ENCODE measurements at places on chromosomes 5 and 9.

GRCh38 chr5:94725142-94725541 lies 106.7 kb downstream of the SLF1 start:
- no peak for DNase-seq

GRCh38 chr9:75360252-75360651 lies 271.9 kb downstream of the OSTF1 start:
- no peak for DNase-seq

GRCh38 chr5:178240766-178241165 lies 8.2 kb upstream of the PHYKPL start:
- DNase-seq, result peak; percentile 21

- no peak for DNase-seq
These were observed 122.6 kb downstream of the ISOC1 start for GRCh38 chr5:129217179-129217578.

DNA sequence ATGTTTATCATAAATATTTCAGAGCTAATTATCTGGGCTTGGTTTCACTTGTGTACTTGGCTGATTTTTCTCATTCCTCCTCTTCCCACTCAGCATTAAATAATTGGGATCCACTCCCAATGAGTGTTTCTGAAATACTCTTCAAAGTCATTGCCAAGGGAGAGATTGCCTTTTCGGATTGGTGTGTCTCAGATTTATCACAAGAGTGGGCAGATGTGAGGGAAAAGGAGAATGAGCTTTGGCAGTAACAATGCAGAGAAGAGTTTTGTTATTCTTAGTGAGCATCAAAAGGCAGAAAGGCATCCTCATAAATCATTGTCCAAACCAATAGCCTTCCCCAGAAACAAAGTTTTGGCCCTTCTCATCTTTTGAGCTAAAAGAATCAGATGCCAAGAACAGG lies 79.2 kb downstream of the SEMA5A start:
- DNase-seq, result no peak

DNA sequence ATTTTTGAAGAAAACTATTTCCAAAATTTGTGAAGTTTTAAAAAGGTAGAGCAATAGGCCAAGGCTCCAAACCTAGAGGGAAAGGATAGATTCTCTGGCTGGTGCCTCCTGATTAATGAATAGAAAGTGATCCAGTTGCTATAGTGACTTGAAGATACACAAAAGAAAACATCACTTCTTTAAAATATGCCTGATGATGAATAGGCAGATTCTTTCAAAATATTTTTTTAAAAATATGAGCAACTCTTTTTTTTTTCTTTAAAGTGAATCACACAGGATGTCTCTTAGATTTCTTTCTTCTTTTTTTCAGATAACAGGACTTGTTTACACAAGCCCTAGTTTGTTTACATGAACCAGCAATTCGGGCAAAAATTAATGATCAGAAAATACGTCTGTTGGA lies 124.4 kb downstream of the RFK start:
- no peak for DNase-seq

DNA sequence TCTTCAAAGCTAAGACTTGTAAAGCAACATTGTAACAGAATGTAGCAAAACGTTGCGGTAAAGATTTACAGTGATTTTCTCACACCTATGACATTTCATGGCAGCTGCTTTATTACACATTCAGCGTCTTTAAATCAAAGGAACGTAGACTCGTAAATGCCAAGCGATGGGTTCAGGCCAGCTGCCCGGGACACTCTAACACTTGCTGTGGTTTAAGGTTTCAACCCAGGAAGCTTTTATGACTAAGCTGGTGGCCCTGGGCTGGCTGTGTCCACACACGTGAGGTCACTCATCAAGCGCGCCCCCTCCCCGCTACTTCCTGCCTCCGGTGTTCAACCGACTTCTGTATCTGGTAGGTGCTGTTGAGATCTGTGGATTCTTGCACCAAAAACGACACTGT lies 2.5 kb downstream of the SLC6A18 start:
- DNase-seq, result no peak

- no peak for DNase-seq
These were observed 637.7 kb downstream of the SEMA5A start for GRCh38 chr5:8908055-8908683.

DNA sequence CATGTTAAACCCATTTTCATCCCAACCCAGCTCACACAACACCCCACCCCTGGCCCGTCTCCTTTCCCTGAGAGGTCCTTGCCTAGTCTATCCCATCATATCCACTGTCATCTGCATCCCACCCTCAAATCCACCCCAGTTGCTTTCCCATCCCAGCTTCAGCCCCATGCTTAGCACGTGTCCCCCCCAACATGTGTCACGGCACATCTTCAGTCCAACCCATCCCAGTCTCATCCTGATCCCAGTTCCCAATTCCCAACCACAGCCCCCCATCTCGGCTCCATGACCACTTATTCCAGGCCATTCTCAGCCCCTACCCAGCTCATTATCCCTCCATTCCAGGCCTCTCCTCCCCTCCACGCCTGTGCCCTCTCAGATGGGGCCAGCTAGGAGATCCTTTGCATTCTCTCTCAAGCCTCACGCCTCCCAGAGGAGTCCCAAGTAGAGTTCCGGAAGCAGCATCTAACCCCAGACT lies 605 bp upstream of the DBN1 start:
- no peak for DNase-seq

GRCh38 chr5:86917117-86917579 lies 299.4 kb downstream of the COX7C start:
- DNase-seq, result no peak

DNA sequence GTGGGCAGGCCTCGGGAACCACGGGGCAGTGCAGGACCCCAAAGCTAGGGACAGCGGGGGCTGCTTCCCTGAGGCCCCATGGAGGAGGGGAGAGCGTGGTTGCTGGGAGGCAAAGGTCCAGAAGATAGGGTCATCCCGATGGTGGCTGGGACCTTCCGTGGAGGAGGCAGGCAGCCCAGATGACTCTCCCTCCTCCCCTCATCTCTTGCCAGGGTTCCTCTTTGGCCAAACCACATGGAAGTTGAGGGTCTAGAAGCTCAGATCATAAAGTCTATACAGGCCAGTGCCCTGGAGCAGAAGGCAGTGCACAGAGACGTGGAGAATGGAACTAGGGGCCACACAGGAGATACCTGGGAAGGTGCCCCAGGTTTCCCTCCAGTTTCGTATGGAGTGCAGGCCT lies 22.6 kb downstream of the DAB2IP start:
- no peak for DNase-seq

DNA sequence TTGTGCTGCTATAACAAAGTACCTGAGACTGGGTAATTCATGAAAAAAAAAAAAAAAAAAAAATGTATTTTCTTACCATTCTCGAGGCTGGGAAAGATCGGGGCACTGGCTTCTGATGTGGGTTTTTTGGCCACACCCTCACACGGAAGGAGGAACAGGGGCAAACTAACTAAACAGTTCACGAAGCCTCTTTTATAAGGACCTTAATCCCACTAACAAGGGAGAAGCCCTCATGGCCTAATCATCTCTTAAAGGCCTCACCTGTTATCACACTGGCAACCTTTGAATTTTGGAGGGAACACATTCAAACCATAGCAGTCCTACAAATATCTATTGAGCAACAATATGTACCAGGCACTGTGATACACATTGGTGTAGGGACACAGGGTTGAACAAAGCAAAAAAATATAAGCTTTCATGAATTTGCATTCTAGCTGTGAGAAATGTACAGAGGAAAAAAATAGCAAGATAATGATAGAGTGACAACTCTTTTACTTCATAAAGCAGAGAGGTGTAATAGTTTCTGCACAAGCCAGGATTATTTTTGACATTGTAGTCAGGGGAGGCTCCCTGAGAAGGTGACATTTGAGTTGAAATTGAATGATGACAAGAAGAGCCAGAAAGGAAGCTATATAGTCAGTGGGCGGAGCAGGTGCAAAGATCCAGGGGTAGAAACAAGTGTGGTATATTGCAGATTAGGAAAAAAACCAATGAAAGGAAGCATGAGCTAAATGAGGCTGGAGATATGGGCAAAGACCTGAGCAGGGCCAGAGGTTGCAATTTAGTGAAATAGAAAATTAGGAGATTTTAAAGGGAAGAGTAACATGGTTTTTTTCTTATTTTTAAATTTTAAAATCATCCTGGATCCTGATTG lies 68.1 kb upstream of the GRAMD2B start:
- DNase-seq, result no peak

DNA sequence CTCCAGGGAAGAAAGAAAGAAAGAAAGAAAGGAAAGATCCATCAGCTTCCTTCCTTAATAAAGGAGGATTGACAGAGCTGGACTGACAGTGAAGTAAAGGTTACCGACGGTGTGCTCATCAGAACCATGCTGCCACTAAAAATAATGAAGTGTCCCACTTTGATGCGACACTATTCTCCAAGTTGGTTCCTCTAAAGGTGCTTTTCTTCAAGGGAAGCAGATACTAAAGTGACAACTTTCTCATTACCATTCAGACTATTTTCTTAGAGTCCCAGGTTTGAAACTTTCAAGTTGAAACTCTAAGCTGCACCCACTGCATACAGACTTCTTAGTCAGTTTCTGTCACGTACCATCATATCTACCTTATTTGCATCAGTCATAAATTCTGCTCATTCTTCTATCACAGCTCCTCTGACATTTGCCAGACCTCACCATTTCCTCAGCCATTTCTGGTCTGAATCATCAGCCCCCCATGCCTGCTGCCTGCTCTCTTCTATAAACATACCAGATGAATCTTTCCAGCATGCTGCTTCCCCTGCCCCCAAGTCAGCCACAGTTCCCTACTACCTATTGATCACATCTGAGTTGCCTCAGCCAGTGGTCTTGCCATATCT lies 177.6 kb downstream of the DEPDC1B start:
- DNase-seq, result peak; percentile 23

DNA sequence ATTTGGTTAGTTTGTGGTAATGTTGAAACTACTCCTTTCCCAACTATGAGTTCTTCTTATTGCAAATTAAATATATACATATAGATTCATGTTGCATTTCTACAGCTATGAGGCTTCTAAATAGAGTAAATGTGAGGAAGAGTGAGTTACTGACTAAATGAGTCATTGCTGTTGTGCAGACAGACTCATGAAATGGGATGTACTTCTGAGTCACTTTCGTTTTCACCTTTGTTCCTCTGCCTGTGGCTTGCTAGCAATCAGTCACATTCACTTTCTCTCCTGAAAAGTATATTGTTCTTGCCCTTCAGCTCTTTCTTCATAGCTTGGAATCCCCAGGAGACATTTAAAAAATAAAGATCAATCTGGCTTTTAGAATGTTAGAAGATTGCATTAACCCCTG lies 295.5 kb upstream of the SMC2 start:
- no peak for DNase-seq

GRCh38 chr5:2459251-2459650 lies 292.2 kb downstream of the IRX2 start:
- DNase-seq, result no peak

- no peak for DNase-seq
These were observed 21.7 kb downstream of the SLC6A18 start for GRCh38 chr5:1246711-1247431.

DNA sequence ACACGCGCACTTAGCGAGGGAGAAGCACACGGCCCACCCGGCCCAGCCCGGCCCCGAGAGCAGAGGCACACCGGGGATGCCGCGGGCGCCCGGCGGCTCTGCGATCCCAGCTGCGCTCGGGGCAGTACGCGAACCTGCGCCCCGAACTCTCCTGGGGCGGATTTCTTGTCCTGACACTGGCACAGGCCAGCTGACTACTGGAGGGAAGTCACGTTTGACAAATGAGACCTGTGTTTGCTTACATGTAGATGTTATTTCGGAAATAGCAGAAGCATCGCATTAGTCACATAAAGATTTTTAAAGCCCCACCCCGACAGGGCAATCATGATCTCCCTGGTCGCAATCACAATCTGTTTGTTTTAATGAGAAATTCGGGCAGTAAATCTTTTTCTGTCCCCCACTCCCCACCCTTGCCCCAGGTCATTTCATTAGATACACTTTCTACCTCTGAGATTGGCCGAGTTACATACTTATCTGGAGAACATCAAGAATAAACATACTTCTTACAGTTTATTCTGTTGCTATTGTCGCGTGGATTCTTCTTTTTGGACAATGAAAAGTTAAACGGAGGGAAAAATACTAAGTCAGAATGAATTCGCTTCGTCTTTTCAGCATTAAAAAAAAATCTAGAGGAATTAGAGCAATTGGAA lies 518.9 kb downstream of the CTNND2 start:
- no peak for DNase-seq

GRCh38 chr5:107668154-107669095 lies 2.3 kb downstream of the EFNA5 start:
- DNase-seq, result no peak

DNA sequence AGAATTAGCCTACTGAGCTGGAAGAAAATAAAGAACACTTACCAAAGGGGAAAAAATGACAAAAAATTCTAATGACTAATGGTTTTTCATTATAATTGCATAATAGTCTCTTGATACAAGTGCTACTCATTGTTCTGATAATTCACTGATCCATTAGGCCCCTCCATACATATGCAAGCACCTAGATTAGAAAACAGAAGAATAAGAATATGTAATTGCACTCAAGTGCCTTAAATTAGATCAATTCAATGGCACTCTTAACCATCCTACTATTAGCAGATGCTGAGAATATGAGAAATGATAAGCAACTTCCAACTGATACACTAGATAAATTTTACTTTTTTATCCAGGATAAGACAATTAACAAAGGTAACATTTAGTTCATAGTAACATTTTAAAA lies 440.9 kb upstream of the C9orf72 start:
- no peak for DNase-seq

- peak; percentile 37 for DNase-seq
These were observed 242.2 kb downstream of the SMARCA2 start for GRCh38 chr9:2257248-2257929.

- DNase-seq, result no peak
These were observed 111.3 kb upstream of the ADRA1B start for GRCh38 chr5:159805021-159805420.

DNA sequence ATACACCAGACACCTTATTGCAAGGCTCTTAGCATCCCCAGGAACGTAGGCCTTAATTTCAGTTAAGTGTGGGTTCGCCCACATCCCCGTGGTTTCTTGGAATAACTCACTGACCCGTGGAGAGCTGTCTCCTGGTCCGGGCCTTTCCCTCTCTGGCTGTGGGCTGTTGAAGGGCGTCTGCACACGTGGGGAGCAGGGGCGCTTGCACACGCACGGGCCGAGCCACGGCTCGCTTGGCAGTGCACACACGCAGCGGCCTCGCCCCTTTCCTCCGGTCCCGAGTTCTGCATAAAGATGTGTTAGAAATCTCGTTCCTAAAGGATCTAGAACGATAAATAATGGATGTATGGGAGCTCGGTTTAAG lies 141.9 kb downstream of the PBX3 start:
- no peak for DNase-seq

DNA sequence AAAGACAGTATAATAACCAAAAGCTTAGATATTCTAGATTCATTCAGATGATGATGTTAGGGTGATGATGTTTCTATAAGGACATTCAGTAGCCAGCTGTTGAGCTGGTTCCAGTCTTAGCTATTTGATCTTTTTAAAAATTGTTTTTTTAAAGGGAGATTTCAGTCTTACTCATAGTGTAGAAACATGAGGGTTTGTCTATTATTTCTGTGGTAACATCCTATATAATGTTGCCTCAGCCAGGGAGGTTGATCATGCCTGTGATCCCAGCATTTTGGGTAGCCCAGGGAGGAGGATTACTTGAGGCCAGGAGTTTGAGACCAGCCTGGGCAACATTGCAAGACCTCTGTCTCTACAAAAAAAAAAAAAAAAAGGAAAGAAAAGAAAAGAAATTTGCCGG lies 167.8 kb downstream of the DOCK2 start:
- no peak for DNase-seq

GRCh38 chr5:41364346-41364745 lies 146.1 kb downstream of the PLCXD3 start:
- DNase-seq, result no peak

- DNase-seq, result no peak
These were observed 74.9 kb downstream of the FBXL7 start for GRCh38 chr5:15574806-15575325.

GRCh38 chr5:6772886-6773285 lies 59.7 kb downstream of the TENT4A start:
- DNase-seq, result no peak
